A549 treated with CpdA at 1 μM for 4 hours (cell line): ENCODE measurements at places on chromosomes 2 and 18. TPM values are rescaled to one million over a fixed set of nuclear protein-coding genes. Genes with fewer than 3 reads are reported as not detected.

Gene CYS1
- 0.90 to 1.3 TPM (median 1.1 TPM) in 5 replicates for total RNA-seq

Gene REG3A
- total RNA-seq = not detected in 5 replicates

Gene SCYGR5
- not detected in 5 replicates for total RNA-seq

Gene ACVR1
- 27.4 to 33.2 TPM (median 31.5 TPM) in 5 replicates for total RNA-seq

Gene TCF23
- total RNA-seq = not detected in 5 replicates

Gene ZNF892
- 0.39 to 0.59 TPM (median 0.49 TPM) in 4 of 5 replicates, not detected in the other for total RNA-seq

Gene MAPK4
- 0.03 to 0.16 TPM (median 0.08 TPM) in 5 replicates for total RNA-seq

Gene TRPM8
- total RNA-seq = 0.15 to 0.59 TPM (median 0.20 TPM) in 5 replicates

Gene OR6B2
- not detected in 5 replicates for total RNA-seq

Gene WDR7
- 3.0 to 5.4 TPM (median 3.8 TPM) in 5 replicates for total RNA-seq

Gene CCDC74B
- 5.0 to 7.5 TPM (median 5.8 TPM) in 5 replicates for total RNA-seq
